ENCODE measurements at places on chromosomes 1 and 21.

GRCh38 chr1:6465461-6466005 is 440 bp downstream of the TNFRSF25 start:
- H3K4me1 ChIP-seq = no peaks in the 10 kb centered on the region
- no peaks in the 10 kb centered on the region for H3K27me3 ChIP-seq
- no peaks in the 10 kb centered on the region for H3K36me3 ChIP-seq
- no peak overlapping the region for H3K27ac ChIP-seq

GRCh38 chr1:22808186-22808675 is 97.6 kb downstream of the EPHB2 start:
- no peak for DNase-seq
- no peaks in the 10 kb centered on the region for H3K27me3 ChIP-seq
- H3K4me3 ChIP-seq = no peak overlapping the region
- H3K36me3 ChIP-seq = no peaks in the 10 kb centered on the region

- H3K27me3 ChIP-seq = no peaks in the 10 kb centered on the region
- no peaks in the 10 kb centered on the region for H3K4me1 ChIP-seq
- H3K27ac ChIP-seq = no peak overlapping the region
- no peak for DNase-seq
Observed at GRCh38 chr1:236710328-236710892, 24.1 kb downstream of the ACTN2 start.

- H3K4me1 ChIP-seq = peaks cover 5% of the 10 kb centered on the region
- H3K36me3 ChIP-seq = no peaks in the 10 kb centered on the region
- no peak overlapping the region for H3K4me3 ChIP-seq
- H3K27me3 ChIP-seq = no peaks in the 10 kb centered on the region
- no peak overlapping the region for H3K27ac ChIP-seq
- DNase-seq = no peak
Observed at GRCh38 chr1:1424707-1425106, 3.6 kb upstream of the ANKRD65 start.

Data from prostate gland (tissue), 2 donors.